ENCODE measurements at places on chromosomes 3 and 15.

DNA sequence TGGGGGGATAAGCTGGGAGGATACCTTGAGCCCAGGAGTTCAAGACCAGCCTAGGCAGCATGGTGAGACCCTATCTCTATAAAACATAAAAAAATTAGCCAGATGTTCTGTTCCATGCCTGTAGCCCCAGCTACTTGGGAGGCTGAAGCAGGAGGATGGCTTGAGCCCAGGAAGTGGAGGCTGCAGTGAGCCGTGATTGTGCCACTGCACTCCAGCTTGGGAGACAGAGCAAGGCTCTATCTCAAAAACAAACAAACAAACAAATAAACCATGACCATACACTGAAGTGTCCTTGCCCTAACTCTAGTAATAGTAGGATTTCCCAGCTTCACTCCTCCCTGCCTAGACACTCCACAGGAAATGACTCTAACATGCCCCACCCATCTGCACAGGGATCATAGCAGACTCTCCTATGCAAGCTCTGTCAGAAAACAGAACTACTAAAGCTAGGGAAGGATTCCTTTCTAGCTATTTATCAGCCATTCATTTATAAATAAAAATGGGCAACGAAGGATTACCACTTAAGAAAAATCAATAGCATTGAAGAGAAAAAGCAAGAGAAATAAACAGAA, 4.6 kb downstream of the ERICH6 start:
- DNase-seq: no peak

GRCh38 chr15:67607959-67608637, 65.6 kb downstream of the MAP2K5 start:
- no peak for DNase-seq

- no peak for DNase-seq
These were observed 130.4 kb upstream of the LYSMD4 start for GRCh38 chr15:99863550-99864198.

DNA sequence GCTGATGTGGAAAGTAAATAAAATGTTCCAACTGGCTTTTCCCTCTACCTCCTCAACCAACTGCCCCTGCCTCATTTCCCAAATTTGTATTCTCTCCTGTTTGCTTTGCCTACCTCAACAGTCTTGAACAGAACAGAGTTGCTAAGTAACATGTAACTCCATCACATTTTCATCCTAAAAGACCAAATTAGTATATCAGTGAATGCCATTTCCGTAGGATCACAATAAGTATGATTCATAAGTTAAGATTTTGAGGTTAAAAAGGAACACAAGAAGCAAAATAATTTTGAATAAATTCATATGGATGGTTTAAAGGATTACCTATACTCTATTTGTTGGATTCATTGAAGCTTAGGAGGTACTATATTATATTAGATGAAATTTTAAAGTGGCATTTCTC, 154.9 kb downstream of the ECT2 start:
- DNase-seq: no peak

DNA sequence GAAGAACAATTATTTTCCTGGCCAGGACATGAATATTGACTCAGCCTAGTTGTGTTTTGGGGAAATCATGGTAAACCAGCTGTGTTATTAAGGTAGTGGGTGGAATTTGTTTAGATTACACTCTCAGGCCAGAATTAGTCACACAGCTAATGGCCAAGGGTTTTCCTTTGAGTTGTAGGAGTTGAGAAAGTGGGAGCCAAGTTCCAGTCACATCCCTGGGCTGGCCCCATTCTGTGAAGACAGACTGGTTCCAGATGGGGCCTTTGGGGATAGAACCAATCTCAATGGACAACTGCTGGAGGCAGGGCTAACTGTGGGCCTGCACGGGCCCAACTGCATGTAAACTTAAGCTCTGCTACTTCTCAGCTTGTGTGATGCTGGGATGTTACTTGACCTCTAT, 1.4 kb upstream of the RASL12 start:
- DNase-seq: no peak

DNA sequence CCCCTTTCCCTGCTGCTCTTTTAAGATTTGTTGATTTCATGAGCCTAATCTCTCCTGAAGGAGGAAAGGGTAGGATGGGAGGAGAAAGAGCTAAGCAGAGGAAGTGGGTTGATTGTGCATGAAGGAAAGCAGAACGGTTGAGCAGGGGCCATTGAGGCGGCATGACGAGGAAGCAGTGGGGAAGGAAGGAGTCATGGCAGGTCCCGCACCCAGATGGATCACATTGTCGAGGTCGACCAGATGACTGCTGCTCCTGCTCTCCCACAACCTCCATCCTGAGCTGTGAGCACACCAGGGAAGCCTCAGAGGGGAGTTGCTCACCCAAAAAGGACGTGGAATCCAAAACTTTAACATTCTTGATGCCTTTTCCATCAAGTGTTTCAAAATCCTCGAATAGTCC, 42.8 kb downstream of the ABTB1 start:
- no peak for DNase-seq

DNA sequence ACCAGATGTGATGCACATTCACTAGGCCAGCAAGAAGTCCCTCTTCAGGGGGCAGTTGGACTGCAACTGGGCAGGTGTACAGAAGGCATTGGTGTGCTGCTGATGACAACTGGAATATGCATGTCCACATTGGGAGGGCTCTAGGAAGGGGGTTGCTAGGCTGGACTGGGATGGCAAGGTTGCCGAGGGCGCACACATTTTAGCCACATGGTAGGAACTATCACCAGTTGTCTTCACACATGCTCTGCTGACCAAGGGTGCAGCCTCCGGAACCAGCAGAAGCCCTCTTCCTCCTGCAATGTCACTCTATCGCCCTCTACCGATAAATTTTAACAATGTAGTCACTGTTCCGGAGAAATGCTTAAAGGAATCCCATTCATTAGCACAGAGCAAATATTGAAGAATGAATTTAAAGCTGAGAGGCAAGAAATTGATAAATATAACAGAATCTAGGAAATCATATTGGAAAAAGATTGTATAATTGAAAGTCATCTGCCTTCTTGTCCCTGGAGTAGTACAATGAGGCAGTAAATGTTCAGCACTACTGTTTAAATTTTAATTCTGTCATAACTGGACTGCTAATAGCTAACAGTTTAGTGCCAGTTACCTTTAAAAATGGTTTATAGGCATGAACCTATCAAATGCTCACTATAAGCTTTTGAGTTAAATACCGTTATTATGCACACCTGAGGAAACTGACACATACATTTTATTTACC, 22.6 kb upstream of the LYSMD4 start:
- DNase-seq: peak; percentile 38

GRCh38 chr15:50681467-50681866, 5.1 kb downstream of the TRPM7 start:
- no peak for DNase-seq

DNA sequence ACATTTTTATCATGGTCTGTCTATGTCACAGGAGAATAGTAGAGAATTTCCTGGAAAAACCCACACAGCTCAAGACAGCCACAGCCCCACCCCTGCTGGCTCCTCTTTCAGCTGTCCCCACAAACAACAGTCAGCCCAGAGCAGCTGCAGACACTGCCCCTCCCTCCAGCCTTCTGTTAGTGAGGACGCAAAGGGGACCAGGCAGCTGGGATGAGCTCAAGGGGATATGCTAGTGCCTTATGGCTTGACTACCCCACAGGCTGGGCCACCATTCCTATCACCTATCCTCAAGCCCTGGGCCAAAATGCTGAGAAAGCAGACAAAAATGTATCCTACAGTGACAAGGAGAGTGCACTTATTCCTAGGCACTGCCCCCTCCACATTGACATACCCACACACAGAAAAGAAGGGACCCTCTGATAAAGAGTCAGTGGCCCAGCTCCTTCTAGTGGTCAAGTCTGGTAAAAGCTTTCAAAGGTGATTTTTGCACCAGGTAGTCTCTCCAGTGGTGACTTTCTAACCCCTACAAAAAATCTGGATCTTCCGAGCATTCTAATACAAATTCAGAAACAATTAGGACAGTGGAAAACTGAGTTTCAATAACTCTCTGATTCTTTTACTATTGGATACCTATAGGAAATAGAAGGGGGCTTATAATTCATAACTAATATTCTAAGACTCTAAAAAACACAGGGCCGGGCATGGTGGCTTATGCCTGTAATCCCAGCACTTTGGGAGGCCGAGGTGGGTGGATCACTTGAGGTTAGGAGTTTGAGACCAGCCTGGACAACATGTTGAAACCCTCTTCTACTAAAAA, 3.0 kb upstream of the MAP1A start:
- no peak for DNase-seq
